ENCODE measurements at places on chromosomes 5 and 9.

- DNase-seq, result no peak
Observed at GRCh38 chr9:121285835-121286687, 18.1 kb downstream of the GSN start.

GRCh38 chr9:26935847-26936246 is 11.2 kb downstream of the PLAA start:
- no peak for DNase-seq

DNA sequence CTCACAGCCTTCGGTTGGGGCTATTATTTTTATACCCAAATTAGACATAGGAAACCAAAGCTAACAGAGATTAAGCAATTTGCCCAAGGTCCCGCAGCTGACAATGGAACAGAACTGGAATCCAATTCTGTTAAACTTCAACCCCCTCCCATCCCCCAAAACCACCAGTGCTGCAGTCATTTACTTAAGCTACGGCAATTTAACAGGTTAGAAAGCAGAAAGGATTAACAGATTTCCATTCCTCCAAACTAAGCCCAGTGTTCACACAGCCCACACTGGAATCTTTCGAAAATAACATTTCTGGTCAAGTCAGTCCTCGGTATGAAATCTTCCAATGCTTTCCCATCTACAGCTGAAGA is 1023.1 kb upstream of the DMAC1 start:
- no peak for DNase-seq

DNA sequence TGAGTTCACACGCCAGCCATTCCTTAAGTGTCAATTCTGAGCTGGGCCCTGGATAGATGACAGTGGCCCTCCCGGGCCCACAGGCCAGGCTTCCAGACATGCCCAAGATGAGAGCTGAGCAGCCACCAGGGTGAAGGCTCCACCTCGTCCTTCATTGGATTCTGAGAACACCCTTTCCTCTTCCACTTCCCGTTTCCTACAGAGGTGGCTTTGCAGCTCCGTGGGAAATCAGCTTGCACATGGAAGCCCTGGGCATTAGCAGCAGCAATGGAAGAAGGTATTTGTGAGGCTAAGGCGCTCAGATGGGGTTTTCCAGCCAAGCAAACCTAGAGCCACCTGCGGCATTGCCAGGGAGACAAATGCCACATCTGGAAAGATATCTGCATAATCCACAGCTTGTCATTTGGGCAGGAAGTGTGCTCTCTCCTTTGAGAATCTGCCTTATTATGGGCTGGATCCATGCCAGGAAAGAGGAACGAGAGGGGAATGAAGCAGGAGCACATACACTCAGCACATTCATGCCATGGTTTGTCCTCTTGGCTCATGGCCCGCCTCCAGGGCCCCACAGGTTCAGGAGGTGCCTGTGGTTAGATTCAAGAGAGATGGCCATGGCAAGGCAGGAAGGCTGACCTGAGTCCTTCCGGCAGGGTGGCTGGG is 34.1 kb downstream of the CFAP77 start:
- DNase-seq, result no peak

GRCh38 chr9:792331-793260 is 48.9 kb upstream of the DMRT1 start:
- no peak for DNase-seq

DNA sequence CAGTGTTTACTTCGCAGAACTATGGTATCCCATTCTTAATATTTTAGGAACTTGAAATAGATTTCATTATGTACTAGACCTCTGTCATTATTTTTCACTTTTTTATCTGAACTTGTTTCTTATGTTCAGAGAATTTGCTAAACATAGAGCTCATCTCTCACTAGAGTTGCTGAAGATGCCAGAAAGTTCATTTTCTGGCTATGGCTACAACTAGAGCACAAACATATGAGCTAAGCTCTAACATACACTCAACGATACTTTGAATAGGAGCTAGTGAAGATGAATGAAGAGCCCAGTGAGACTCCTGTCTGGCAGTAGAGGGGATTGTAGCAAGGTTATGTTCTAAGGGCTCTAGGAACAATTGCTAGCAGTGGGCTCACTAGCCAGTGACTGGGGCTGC is 582.2 kb downstream of the KIF4B start:
- no peak for DNase-seq

DNA sequence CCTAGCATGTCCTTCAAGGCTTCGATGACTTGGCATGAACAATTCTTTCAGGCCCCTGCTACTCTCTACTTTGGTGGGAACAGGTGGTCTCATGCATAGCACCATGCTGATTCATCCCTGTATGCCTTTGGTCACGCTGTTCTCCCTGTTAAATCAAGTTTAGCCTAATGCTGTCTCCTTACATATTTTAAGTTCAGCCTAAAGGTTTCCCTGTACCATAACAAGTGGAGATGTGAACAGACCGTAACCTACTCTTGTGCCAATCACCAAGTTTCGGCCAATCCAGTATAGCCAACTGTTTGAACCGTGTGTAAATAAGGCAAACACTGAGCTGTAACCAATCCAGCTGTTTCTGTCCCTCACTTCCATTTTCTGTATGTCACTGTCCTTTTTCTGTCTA is 8.0 kb downstream of the GAS1 start:
- no peak for DNase-seq

GRCh38 chr5:177392765-177393164 is 7.7 kb downstream of the PFN3 start:
- no peak for DNase-seq

- DNase-seq, result no peak
Observed at GRCh38 chr9:113345190-113345589, 4.2 kb upstream of the BSPRY start.

DNA sequence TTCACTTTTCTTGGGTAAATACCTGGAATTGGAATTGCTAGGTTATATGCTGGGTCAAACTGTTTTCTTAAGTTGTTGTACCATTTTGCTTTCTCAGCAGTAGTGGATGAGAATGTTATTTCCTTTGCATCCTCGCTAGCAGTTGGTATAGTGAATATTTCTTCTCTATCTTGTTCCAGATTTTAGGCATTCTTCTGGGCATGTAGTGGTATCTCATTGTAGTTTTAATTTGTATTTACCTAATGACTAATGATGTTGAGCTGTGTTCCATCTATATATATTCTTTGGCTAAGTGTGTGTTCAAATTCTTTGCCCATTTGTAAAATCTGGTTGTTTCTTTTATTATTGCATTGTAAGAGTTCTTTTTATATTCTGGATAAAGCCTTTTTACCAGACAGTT is 333.3 kb downstream of the MAT2B start:
- DNase-seq, result no peak

GRCh38 chr9:124676159-124676551 is 95.0 kb downstream of the NR6A1 start:
- no peak for DNase-seq

GRCh38 chr9:120985819-120986222 is 59.2 kb upstream of the TRAF1 start:
- peak; percentile 39 for DNase-seq

DNA sequence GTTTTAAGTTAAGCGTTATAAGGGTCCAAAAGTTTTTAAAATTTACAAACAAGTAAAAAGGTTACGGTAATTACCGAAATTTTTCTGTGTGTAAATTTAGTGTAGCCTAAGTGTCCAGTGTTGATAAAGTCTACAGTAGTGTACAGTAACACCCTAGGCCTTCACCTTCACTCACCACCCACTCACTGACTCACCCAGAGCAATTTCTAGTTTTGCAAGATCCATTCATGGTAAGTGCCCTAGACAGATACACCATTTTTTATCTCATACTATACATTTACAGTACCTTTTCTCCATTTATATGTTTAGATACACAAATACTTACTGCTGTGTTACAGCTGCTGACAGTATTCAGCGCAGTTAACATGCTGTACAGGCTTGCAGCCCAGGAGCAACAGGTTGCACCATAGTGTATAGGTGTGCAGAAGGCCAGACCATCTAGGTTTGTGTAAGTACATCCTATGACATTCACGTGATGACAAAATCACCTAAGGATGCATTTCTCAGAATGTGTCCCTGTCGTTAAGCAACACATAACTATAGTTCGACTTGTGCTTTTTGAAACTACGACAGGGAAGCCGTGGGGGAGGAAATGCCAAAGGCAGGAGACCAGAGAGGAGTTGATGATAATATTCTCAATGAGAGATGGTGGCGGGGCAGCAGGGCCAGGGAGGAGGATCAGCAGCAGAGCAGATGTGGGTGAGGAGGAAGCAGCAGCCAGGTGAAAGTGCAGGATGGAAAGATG is 48.6 kb downstream of the PSMB7 start:
- no peak for DNase-seq

GRCh38 chr9:91196103-91196950 is 165.4 kb downstream of the AUH start:
- DNase-seq, result no peak

- no peak for DNase-seq
Observed at GRCh38 chr5:56837381-56837780, 22.0 kb downstream of the MAP3K1 start.

GRCh38 chr5:34530637-34531036 is 125.5 kb upstream of the RAI14 start:
- no peak for DNase-seq

DNA sequence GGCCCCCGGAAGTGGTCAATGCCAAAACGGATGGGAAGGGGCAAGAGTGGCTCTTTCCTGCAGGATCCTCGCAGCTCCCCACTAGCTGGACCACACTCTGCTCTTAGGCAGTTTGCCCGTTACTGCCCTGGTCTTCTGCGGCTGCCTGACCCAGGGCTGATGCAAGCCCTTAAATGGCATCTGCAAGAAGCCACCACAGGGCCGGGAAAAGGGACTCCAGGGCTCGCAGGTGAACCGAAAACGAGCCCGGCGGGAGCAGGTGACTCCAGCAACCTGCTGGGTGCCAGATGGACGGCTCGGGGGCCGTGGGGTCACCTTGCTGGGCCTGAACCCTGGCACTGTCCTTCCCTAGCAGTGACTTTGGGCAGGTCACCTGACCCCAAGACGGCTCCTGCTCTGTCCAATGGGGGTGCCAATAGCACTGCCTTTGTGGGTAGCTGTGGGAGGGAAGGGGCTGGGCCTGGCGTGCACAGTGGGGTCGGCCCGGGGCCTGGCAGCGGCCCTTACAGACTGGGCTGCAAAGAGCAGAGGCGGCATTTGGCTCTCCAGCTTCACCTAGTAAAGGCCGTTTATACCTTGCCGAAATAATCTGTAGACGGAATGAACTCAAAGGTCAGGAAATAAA is 1.3 kb downstream of the TMEM250 start:
- no peak for DNase-seq

GRCh38 chr5:11803436-11803835 is 100.8 kb downstream of the CTNND2 start:
- DNase-seq, result no peak

- DNase-seq, result no peak
Observed at GRCh38 chr5:108271127-108271526, 110.8 kb downstream of the FBXL17 start.

DNA sequence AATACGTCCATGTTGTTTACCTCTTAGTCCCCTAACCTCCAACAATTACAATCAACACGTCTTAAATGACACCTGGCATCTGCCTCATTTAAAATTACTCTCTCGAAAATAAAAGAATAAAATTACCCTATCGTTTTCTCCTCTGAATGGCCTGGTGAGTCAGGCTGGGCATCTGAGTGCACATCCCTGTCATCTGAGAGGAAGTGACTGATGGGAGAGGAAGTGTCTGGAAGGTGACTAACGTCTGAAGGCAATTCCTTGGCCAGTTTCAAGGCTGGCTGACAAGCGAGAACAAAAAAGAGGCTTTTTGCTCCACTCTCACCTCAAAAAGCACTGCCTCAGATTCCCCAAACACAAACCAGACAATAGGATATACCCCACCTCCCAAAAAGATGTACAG is 57.7 kb downstream of the MAPKAP1 start:
- DNase-seq, result peak; percentile 51

DNA sequence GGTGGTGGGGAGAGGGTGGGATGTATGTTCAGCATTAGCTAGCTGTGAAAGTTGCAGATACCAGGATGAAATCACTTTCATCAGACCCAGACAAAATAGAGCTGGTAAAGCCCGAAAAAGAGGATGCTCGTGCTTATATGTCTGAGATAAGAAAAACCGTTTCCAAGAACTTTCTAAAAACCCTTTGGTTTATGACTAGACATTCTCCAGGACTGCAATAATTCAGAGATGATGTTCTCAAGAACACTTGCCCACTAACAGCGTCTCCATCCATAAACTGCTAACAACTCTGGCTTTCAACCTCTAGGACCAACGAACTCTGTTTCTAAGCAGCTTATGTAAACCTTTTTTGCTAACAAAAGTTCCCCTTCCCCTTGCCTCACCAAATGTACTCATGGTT is 8.4 kb upstream of the AMACR start:
- no peak for DNase-seq

- DNase-seq, result no peak
Observed at GRCh38 chr5:35012796-35013195, 35.0 kb downstream of the AGXT2 start.

DNA sequence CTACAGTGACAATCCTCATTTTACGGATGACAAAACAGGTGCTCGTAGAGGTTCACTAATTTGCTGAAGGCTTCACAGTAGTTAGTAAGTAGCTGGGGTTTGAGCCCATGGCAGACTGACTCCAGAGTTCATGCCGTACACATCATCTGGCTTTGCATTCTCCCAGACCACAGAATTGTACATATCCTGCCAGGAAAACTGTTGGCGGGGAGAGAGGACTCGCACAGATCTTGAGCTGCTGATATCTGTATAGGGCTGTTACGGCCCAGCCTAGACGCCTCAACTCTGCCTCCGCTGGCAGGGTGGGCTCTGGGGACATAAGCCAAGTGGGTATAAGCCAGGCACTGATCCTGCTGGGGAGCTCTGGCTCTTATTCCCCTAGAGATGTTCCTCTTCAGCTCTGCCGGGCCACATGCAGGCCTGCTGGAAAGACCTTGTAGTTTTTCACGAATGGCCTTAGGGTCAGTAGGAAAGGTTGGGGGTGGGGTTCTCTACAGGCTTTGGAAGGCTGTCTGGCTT is 16.3 kb downstream of the LARP1 start:
- DNase-seq, result no peak

GRCh38 chr9:95202076-95202681 is 115.3 kb downstream of the FANCC start:
- DNase-seq, result no peak

DNA sequence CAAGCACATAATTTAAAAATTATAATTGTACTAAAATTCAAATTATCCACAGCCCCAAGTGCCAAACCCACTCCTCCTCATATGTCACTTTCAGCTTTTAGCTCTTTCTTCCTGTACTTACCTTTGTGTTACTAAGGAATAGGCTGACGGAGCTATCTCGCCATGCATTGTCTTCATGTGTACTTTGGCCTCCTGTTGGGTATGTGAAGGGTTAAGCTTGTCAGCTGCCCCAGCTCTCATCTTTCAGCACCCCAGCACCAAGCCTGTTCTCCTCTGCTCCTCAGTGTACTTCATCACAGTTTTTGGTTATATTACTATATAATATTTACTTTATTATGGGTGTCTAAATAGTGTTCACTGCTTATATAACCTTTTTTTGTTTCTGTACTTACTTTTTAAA is 46.2 kb downstream of the OSTF1 start:
- no peak for DNase-seq
